ENCODE measurements at places on chromosomes 13 and 19. TPM values are rescaled to one million over a fixed set of nuclear protein-coding genes. Genes with fewer than 3 reads are reported as not detected.

LILRA1 gene
- not detected for total RNA-seq

TIMM13 gene
- 151 TPM for total RNA-seq

GPX4 gene
- total RNA-seq, result 481 TPM

ZNF433 gene
- total RNA-seq, result not detected

MAST1 gene
- total RNA-seq, result 28.9 TPM

DNA sequence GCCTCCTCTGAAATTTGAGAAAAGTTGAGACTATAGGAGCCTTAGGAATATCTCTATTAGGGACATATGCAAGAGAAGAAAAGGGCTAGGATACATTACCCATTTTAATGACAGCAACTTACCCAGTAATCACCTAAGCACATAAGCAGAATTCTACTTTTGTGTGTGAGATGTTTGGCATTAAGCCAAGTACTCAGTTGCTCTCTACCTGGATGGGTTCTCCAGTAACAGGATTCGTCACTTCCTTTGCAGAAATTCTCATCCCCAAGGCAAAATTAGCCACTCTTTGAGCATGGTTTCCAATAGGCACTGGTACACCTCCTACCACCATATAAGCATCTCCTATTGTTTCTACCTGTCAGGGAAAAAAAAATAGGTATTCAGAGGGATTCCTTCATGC is 95.1 kb downstream of the C13orf42 start:
- DNase-seq, result no peak

DNA sequence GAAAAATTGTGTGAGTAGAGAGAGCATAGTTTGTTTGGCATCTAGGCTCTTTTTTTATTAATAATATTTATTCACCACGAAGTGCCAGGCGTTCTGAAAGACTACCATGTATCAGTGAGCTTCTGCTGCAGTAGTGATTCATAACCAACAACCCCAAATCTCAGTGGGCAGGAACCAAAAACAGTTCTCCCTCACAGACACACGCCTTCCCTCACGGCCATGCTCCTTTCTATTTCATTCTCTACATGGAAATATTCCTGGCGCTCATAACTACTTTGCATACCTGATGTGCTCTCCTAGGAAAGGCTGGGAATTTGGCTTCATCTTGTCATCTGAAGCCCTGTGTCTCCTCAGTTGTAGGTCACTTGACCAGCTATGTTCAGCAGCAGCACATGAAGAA is 26.6 kb upstream of the AMER2 start:
- no peak for DNase-seq

DNA sequence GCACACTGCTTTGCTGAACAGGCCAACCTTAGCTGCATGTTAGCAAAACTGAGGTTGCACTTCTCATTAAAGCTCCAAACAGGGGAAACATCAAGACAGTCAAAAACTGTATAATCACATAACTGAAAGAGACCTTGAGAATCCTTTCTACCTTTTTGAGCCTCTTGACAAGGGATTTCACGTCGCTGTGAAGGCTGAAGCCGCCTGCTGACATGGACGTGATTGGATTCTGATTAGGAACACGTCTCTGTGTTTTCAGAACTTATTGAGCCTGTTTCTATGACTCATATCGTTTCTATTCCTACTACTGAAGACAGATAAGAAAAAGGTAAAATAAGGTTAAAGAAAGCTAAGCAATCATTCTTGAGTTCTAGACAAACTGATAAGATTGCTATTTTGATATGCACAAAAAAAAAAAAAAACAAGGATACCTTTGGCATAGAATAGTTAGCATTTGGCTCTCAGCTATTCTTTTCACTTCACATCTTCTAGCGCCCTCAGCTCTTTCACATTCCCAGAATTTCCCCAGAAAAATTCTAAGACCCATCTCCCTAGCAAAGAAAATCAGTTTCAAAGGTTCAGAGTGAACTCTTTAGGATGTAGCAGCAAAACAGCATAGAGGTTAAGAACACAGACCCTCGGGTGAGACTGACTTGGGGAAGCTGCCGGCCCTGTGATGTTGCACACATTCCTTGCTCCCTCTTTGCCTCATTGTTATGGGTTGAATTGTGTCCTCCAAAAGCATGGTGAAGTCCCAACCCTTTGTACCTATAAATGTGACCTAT is 81.6 kb downstream of the DOCK9 start:
- no peak for DNase-seq

GRCh38 chr19:42529248-42529764 is 1.0 kb upstream of the CEACAM1 start:
- DNase-seq, result peak; percentile 31

DNA sequence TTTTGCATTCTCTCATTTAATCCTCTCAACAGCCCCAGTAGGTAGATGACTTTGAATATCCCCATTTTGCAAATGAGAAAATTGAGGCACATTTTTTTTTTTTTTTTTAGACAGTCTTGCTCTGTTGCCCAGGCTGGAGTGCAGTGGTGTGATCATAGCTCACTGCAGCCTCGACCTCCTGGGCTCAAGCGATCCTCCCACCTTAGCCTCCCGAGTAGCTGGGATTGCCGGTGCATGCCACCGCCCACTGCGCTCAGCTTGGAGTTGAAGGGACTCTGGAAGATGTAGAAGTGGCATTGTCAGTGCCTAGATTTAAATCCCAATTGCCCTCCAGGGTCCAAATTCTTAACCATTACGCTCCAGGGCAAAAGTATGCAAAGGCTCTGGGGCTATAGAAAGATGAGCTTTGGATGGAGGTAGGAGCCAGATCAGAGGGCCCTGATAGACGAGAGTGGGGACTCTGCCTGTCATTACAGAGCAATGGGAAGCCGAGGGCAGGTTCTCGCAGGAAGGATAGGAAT is 813 bp upstream of the MCOLN1 start:
- no peak for DNase-seq

DNA sequence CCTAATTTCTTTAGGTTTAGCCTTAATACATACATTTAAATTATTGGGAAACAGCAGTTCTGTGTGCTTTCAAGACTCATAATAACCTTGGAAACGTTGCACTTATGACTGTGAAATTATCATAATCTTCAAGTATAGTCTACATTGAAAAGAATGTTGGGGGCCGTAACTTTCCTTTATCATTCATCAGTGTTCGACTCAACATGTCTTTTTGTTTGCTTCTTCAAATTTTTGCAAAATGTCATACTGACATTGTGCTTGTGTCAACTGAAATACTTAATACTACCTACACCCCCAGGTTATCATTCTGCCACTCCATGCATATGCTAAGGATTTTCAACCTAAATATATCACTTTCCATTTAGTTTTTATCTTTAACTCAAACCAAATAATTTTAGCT is 1562.9 kb downstream of the OLFM4 start:
- no peak for DNase-seq

- DNase-seq, result no peak
Measured at GRCh38 chr13:41997396-41997795, 36.5 kb upstream of the VWA8 start.

- DNase-seq, result no peak
Measured at GRCh38 chr13:113035213-113035800, 66.3 kb downstream of the MCF2L start.

GRCh38 chr13:50268500-50268899 is 253.3 kb downstream of the KCNRG start:
- no peak for DNase-seq

- no peak for DNase-seq
Measured at GRCh38 chr13:39682788-39683187, 27.3 kb downstream of the COG6 start.

GRCh38 chr13:46359714-46360113 is 27.3 kb downstream of the RUBCNL start:
- DNase-seq, result no peak

DNA sequence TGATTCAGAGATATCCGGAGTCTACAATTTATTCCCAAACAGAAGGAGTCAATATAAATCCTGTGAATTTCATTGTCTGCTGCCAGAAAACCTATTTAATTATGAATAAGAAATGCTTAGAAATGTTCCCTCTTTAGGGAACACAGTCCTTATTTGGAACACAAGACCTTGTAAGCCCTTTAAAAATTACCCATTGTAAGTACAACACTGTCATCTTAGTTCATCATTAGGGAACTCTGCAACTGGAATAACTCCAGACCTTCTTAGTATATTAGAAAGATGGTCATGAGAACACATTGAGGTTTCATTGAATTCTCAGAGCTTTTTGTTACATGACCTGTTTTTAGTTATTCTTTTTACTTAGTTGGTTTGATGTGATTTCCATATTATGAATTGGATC is 548.5 kb upstream of the KLF12 start:
- DNase-seq, result no peak

- DNase-seq, result no peak
Measured at GRCh38 chr13:72180253-72180952, 313.4 kb upstream of the DACH1 start.

DNA sequence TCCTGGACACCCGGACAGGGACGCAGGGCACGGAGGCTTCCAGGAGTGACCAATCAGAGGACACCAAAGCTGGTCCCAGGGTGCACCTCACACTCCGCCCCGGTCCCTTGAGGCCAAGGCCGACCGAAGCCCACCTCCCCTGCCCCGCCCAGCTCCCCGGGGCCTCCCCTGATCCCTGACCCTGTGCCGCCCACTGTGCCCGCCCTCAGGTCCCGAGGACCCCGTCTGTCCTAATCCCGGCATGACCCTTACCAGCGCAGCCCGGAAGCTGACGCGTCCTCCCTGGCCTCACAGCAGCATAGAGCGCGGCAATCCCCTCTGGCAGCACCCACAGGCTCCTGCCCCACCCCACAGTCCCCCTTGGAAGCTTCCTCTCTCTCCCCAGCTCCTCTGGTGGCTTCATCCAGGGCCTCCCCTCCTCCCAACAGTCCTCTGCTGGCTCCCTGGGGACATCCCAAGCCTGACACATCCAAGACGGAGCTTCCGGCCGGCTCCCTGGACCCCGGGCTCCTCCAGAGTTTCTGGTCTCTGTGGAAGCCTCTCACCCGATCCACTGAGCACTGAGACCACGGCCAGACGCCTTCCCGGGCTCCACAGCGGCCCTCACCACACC is 7.4 kb upstream of the CDC34 start:
- DNase-seq, result no peak

GRCh38 chr19:8257052-8257443 is 47.9 kb downstream of the CERS4 start:
- no peak for DNase-seq

GRCh38 chr13:96898646-96899254 is 95.5 kb downstream of the OXGR1 start:
- DNase-seq, result no peak

DNA sequence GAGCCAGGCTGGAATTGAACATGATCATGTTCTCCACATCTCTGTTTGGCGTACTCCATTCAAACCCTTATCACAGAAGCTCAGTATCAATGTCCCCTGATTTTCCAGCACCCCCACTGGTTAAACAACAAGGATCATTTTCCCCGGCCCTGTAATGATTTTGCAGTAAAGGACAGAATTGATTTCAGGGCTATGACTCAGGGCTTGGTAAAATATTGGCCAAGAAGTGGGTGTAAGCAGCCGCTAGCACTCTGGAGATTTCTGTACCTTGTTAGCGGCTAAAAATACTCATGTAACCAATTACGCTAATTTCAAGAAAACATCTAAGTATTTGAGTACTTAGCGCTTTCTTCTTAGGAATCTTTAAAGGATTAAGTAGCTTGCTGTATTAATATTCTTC is 69.5 kb upstream of the FNDC3A start:
- DNase-seq, result no peak

DNA sequence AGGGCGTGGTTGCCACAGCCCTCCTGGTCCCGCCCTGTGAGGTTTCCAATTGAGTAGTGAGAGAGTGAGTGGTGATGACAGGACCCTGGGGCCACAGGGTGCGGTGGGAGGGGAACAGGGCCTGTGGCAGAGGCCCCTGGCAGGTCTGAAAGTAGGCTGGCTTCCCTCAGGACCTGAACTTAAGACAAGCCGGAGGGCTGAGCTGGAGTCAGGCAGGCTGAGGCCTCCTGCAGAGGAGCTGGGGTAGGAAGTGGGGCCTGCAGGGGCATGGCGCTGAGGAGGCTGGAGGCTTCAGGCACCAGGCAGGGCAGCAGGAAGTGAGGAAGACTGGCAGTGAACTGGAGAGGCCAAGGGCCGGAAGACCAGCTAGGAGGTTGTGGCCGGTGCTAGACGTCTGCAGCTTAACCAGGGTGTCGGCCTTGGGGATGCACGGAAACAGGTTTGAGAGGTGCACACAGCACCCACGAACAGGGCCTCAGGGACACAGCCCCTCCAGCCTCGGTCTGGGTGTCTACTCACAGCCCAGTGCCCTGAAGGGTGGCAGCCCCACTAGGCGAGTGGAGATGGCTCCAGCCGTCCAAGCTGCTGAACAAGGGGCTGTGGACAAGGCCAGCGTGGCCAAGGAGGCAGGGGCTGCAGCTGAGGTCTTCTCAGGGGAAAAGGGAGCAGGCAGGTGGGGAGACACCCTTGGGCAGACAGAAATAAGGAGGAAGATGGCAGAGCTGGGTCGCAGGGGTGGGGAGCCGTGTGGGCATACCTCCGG is 17.8 kb downstream of the POP4 start:
- no peak for DNase-seq

GRCh38 chr19:33661336-33661735 is 39.6 kb downstream of the CHST8 start:
- DNase-seq, result no peak

- no peak for DNase-seq
Measured at GRCh38 chr13:33730619-33731018, 87.3 kb upstream of the RFC3 start.

- DNase-seq, result no peak
Measured at GRCh38 chr19:47104680-47105079, 8.9 kb downstream of the ZC3H4 start.

GRCh38 chr13:100823448-100823847 is 148.9 kb upstream of the TMTC4 start:
- DNase-seq, result no peak

DNA sequence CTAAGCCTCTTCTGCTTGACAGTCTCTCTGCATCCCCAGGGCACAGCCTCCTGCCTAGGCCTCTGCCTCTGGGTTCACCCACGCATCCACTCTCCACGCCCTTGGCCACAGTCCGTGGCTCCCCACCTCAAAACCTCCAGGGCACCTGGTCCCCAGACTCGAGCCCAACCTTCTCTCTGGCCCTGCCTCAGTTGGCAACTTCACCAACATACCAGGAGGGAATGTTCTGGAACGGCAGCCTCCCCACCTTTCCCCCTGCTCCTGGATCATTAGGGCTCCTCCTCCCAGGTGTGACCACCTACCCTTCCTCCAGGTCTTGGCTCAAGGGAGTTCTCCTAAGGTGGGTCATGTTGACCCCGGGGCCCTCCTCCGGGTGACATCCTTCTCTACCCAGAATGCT is 69.1 kb downstream of the SOX1 start:
- no peak for DNase-seq

GRCh38 chr13:111415246-111415645 is 94.8 kb downstream of the TEX29 start:
- DNase-seq, result no peak

Data from HCT116 (cell line).